EH (cell line): ENCODE measurements at places on chromosomes 2 and 18.

- no peak for DNase-seq
Observed at GRCh38 chr2:181762000-181762399, 81.7 kb upstream of the NEUROD1 start.

GRCh38 chr2:131121464-131121863, 16.3 kb downstream of the PLEKHB2 start:
- peak; percentile 13 for DNase-seq

DNA sequence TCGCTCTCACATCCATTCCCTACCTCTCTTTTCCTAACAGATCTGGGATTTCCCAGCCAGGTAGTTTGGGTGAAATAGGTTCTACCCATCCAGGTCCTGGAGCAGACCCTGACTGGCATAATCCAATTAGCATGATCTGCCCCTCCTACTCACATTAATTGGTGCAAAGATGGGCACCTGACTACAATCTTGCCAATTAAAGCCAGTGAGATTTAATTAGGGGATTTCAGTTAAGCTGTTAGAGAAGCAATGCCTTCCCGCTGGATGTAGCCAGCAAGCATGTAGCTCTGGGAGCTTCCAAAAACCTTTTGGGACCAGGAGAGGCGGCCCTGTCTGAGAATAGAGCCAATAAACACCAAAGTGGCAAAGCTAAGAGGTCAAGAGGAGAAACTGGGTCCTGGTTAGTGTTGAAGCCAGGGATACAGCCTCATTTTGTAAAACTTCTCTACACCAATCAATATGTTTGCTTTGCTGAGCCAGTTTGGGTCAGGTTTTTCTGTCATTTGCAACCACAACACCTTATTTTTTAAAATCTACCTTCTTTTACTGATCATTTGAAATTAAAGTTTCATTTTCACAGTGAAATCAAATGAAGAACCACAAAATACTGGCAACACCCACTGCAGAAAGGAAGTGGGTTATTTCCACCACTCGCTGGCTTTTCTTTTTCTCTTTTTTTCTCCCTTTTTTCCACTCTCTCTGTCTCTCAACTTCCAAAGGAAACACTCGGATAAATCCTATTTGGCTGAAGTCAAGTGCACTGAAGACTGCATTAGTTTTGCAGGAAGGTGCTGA, 3.2 kb upstream of the TTC39C start:
- DNase-seq = no peak

- no peak for DNase-seq
Observed at GRCh38 chr18:67281746-67282145, 234.8 kb downstream of the DSEL start.

DNA sequence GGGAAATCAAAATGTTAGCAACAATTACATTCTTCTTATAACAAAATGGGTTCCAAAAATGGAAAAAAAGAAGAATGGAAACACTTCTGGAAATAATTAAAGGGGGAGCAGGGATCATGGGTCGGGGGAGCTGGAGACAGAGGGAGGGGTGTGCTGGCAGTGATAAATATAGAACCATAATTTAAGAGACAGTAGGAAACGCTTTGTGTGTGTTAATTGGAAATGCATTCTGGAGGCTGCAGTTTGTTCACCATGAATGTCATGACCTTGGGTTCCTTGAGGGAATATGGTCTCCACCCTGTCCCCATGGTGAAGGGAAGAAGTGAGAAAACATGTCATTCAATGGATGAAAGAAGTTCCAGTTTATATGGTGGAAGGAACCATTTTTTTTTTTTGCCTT, 540.7 kb downstream of the TNS1 start:
- DNase-seq = no peak
